Testis (tissue), 5 donors: ENCODE measurements at places on chromosomes 12 and 14. TPM values are rescaled to one million over a fixed set of nuclear protein-coding genes. Genes with fewer than 3 reads are reported as not detected.

GRCh38 chr14:72904218-72904617 is 10.3 kb upstream of the DPF3 start:
- DNase-seq, result no peak
- H3K27me3 ChIP-seq, result no peaks in the 10 kb centered on the region
- no peak overlapping the region for H3K4me3 ChIP-seq
- H3K36me3 ChIP-seq, result no peaks in the 10 kb centered on the region
- H3K4me1 ChIP-seq, result peaks cover 5% of the 10 kb centered on the region

DNA sequence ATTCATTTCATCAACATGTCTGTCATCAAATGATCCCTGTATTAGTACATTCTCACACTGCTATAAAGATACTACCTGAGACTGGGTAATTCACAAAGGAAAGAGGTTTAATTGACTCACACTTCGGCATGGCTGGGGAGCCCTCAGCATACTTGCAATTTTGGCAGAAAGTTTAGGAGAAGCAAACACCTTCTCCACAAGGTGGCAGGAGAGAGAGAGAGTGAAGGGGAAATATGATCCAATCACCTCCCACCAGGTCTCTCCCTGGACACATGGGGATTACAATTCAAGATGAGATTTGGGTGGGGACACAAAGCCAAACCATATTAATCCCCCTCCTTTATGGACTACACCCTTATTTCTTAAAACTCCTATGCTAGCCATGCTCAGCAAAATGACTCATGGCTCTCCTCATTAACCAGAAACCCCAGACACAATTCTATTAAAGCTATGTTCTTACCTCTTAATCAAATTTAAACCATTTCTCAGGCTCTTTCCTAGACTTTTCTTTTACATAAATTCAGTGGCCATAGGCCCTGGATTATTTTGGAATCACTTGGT is 932.3 kb downstream of the FLRT2 start:
- no peaks in the 10 kb centered on the region for H3K36me3 ChIP-seq
- H3K4me3 ChIP-seq, result no peak overlapping the region
- DNase-seq, result peak; percentile 19
- no peaks in the 10 kb centered on the region for H3K27me3 ChIP-seq
- no peak overlapping the region for H3K27ac ChIP-seq

TMPRSS12 gene
- 65.6 TPM for polyA plus RNA-seq

CYP27B1 gene
- polyA plus RNA-seq, result 2.2 TPM

- no peaks in the 10 kb centered on the region for H3K27me3 ChIP-seq
- no peaks in the 10 kb centered on the region for H3K36me3 ChIP-seq
- H3K27ac ChIP-seq, result peak overlapping the region; percentile 94
- peaks cover 23% of the 10 kb centered on the region for H3K4me1 ChIP-seq
- H3K4me3 ChIP-seq, result peak overlapping the region; percentile 89
- DNase-seq, result peak; percentile 51
Observed at GRCh38 chr12:106301611-106302321, 767 bp upstream of the TCP11L2 start.

DNA sequence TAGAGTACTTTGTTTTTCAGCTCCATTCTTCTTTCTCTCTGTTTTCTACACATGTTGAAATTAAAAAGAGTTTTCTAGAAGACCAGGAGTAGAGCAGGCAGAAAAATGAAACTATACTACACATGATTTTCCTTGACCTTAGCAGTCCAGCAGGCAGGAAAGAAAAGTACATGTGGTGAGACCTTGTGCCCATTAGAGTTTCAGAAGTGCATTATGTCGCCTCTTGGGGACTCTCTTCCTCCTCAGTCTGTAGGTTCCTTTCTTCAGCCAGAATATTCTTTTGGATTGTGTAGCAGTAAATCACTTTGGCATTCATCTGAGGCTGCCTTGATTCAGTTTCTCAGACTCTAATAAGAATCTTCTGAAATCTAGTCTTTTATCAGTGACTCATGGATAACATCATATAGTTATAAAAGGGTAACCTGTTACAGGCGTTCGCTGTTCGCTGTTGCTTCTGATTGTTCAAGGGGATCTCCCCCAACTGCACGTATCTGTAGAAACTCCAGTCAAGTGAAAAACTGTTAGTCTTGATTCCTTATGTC is 161.8 kb downstream of the ANO4 start:
- no peak for DNase-seq
- H3K27me3 ChIP-seq, result no peaks in the 10 kb centered on the region
- H3K27ac ChIP-seq, result no peak overlapping the region
- H3K36me3 ChIP-seq, result no peaks in the 10 kb centered on the region
- peaks cover 3% of the 10 kb centered on the region for H3K4me1 ChIP-seq

DNA sequence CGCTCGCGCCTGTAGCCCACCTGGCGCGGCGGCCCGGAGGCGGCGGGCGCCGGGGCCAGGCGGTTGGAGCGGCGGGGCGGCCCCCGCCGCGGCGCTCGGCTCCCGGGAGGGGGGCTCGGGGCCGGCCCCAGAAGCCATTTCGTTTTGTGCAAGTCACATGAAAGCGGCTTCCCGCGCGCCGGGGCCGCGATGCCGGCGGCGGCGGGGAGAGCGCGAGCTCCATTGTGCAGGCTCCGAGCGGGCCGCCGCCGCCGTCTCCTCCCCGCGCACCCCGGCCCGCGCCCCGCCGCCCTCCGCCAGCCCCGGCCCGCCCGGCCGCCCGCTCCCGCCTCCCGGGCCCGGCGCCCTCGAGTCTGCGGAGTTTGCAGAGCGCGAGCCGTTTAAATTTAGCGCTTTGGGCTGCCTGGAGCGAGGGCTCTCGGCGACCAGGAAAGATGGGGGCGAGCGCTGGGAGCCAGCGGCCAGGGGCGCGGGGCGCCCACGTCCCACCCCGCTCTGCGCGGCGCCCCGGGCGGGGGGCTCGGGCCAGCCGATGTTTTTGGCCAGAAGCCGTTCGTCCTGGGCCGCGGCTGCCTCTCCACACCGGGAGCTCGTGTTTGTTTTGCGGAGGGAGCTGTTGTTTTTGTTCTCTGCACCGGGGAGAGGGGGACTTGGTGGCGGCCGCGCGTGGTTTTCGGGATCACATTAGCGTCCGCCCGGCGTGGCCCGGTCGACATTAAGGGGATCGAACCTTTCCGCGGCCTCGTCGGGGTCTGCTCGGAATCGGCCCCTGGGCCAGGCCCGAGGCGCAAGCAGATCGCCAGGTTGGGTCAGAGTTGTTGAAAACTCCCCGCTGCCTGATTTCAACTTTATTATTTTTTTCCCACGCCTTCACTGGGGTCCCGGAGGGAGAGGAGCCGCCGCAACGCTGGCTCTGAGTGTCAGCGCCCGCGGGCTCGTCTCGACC is 982 bp downstream of the BCL7A start:
- no peaks in the 10 kb centered on the region for H3K36me3 ChIP-seq
- H3K4me1 ChIP-seq, result peaks cover 7% of the 10 kb centered on the region
- no peak for DNase-seq
- H3K27ac ChIP-seq, result peak overlapping the region; percentile 75
- H3K27me3 ChIP-seq, result no peaks in the 10 kb centered on the region
- H3K4me3 ChIP-seq, result peak overlapping the region; percentile 59

DNA sequence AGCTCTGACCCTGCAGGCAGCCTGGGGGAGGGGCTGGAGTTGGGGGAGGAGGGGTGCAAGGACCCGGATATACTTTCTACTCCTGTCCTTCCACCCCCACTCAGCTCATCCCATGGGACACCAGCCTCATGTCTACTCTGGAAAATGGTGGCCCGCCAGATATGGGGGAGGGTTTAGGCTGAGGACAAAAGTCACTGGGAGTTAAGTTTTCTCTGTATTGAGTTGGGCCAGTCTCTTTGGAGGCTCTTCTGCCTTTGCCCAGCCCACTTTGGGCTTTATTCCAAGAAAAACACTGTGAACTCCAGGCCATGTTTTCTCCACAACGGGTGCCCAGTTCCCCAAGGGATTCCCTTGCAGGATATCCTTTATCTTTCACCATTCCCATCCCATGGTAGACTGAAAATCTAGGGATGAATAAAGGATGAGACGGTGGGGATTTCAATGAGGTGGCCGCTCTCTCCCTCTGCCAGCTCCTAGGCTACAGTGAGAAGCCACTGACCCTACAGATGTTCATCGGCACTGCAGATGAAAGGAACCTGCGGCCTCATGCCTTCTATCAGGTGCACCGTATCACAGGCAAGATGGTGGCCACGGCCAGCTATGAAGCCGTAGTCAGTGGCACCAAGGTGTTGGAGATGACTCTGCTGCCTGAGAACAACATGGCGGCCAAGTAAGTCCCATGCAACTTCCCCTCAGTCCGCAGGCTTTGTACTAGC is 4.9 kb downstream of the NFATC4 start:
- no peak overlapping the region for H3K4me3 ChIP-seq
- H3K36me3 ChIP-seq, result no peaks in the 10 kb centered on the region
- no peak for DNase-seq
- H3K27me3 ChIP-seq, result no peaks in the 10 kb centered on the region
- no peak overlapping the region for H3K27ac ChIP-seq

- peak; percentile 83 for DNase-seq
- H3K36me3 ChIP-seq, result no peaks in the 10 kb centered on the region
- peak overlapping the region; percentile 75 for H3K27ac ChIP-seq
- H3K27me3 ChIP-seq, result no peaks in the 10 kb centered on the region
- H3K4me1 ChIP-seq, result peaks cover 43% of the 10 kb centered on the region
Observed at GRCh38 chr14:74619672-74620131, 7.7 kb upstream of the LTBP2 start.

TMEM132D gene
- 0.44 TPM for polyA plus RNA-seq

AHNAK2 gene
- polyA plus RNA-seq, result 15.1 TPM
